BJ (cell line): ENCODE measurements at places on chromosomes 16 and 17. TPM values are rescaled to one million over a fixed set of nuclear protein-coding genes. Genes with fewer than 3 reads are reported as not detected.

GRCh38 chr16:49128740-49129139 is 152.9 kb downstream of the CBLN1 start:
- no peak for DNase-seq

Gene CCL3
- polyA plus RNA-seq: not detected in 2 replicates

Gene ZG16B
- polyA plus RNA-seq: 0.10 TPM in 2 replicates

- DNase-seq: no peak
Observed at GRCh38 chr16:50261707-50262235, 4.6 kb upstream of the ADCY7 start.

- no peak for DNase-seq
Observed at GRCh38 chr16:86248310-86248905, 261.9 kb upstream of the FOXF1 start.

Gene TVP23C
- 5.8 and 10.0 TPM in 2 replicates for polyA plus RNA-seq

DNA sequence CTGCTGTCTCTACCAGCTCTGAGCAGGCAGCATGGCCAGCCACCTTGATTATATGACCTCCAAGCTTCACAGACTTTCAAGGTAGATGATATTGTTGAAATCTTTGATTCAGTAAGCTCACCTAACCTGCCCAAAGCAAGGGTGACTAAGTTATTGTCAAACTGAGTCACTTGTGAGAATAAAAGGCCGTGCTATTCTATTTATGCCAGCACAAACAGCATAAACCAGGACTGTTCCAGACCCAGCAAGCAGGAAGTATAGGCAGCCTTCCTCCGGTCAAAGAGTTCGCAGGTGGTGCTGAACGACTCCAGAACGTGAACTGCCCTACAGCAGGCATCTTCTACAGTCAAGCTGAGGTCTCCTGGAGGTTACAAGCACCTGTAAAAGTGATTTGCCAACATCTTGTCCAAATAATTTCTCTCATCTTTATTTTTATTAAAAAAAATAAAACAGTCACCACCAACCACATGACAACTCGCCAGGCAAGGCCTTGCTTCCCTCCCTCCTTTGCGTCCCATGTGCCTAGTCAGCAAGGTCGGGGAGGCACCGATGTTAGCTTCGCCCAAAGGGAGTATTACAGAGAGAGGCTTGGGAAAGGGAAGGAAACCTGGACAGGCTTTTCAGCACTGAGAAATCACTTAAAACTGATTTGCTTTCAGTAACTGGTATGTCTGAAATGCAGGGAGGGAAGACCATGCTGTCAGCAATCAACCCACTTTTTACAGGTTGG is 10.8 kb downstream of the ARL2BP start:
- no peak for DNase-seq

DNA sequence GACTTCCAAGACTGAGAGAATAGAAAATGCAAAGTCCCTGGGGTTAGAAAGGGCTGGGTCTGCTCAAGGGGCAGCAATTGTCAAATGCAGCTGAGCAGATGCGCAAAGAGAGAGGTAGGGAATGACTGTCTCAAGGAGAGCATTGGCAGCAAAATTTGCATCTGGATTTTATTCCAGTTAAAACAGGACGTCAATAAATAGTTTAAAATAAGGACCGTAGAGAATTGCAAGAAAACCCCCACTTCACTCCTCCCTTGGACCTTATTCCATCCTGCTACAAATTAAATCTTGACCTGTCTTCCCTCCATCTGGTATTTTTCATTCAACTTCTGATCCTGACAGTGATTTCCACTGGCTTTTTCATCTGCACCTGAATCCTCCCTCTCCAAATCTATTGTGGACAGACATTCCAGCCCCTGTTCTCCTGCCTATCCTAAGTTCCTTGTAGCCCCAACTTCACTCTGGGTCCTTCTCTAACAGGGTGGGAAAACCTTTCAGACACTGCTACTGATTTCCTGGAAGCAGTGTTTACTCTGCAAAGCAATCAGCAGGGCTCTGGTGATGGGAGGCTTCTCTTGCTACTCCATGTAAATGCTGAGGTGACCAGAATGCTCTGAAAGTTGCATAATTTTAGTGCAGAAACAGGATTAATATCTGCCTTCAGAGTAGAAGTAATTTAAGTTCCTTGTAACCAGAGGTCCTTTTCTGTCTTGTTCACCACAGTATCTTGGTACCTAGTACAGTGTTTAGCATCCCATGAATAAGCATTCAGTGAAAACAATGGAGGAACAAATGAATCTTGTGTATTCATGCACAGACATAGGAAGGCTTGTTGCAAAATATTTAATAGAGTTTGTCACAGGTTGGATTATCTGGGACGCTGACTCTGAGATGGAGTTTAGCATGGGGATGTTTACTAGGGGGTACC is 79.2 kb downstream of the CDH11 start:
- DNase-seq: no peak

DNA sequence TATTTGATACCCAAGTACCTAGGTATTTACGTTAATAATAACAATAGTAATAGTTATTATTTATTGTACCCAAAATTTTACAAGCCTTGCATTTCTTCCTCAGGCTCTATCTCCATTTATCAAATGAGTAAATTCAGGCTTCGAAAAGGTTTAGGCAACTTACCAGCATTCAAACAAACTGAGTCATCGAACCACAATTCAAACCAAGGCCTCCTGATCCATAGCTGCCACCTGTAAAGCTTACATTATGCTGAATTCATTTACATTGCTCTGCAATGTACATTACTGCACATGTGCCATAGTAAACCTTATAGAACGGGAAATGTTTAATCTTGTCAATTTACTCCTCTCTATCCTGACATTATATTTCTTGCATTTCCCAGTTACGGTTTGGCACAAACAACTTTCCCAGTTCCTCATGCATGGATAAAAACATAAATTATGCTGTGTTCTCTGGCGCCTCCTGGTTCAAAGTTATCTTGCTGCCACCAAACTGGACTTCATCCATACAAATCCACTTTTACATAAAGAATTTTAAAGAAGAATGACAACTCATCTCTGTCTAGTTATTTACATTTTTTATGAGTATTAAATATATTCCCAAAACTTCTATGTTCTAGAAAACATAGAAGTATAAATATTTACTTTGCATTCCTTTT is 360.6 kb upstream of the SOX9 start:
- no peak for DNase-seq

- no peak for DNase-seq
Observed at GRCh38 chr16:58475091-58475619, 24.8 kb upstream of the NDRG4 start.

GRCh38 chr17:39562976-39563375 is 44.7 kb downstream of the NEUROD2 start:
- DNase-seq: no peak

DNA sequence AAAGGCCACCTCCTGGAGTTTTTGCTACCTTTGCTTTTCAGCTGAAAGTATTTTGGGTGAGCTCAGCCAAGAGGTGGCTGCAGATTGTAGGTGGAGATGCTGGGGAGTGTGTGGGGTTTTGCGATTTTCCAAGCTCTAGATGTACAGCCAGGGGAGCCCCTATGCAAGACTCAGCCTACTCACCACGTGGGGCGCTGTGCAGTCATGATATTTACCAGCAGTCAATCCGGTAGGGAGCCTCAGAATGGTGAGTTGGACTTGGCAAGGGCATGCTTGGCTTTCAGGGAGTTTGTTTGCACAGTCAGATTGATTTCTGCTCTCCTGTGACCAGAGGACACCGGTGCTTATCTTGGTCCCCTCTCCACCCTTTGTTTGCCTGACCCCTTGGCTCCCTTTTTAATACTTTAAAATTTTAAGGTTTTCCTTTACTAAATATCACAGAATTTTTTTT is 175.3 kb downstream of the UTP18 start:
- no peak for DNase-seq

Gene CCDC144A
- 0.02 and 0.31 TPM in 2 replicates for polyA plus RNA-seq

DNA sequence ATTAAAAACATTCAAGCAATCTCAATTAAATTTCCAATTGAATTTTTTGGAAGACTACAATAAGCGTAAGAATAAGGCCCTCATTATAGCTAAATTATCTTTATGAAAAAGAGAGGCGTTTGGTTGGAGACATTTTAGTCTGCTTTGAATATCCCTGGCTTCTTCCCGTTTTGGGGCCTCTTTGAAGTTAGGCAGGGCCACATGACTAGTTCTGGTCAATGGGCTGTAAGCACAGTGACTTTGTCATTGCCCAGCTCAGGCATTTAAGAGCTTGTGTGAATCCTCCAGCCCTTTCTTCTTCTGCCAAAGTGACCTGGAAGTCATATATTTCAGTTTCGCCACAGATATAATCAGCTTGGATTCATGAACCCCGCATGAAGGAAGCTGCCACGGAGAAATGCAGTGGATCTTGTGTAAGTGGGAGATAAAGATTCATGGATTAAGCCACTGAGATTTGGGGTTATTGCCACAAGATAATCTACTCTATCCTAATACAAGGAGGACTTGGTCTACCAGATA is 21.7 kb upstream of the UBTF start:
- DNase-seq: no peak

DNA sequence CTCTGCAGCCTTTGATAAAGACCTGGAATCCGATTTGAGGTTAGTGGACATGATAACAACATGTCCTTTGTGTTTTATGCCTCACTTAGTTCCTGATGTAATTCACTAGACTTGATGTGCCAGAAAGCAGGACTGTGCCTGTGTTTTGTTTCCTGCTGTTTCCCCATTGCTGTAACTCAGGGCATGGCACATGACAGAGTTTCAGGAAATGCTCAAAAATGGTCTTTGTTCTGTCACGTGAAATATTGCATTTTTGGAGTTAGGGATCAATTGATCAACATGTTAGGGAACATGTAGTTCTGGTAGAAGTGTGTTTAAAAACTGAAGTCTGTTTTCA is 32.8 kb downstream of the DHX38 start:
- no peak for DNase-seq

DNA sequence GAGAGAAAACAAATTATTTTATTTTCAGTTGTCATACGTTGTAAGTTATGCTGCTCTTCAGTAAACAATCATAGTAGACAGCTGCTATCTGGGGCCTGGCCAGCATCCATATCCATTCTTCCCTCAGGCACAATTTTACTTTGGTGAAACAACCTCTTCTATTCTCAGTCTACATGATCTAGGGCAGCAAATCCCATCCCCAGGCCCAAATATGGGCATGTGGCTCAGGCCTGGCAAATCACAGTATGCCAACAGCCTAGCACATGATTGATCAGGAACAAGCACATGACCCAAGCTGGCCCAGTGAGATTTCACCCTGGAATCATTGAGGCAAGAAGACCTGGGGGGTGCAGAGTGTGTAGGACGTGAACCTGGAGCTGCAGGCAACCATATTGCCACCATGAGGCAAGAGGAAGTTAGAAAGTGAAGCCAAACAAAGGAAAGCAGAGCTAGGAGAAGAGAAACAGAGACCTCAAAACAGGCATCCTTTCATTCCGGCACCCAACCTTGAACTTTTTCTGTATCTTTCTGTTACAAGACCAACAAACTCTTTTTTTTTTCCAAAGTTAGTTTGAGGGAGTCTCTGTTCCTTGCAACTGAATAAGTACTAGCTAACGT is 10.3 kb upstream of the ABCC12 start:
- no peak for DNase-seq

GRCh38 chr17:61833536-61834193 is 29.7 kb downstream of the BRIP1 start:
- DNase-seq: peak; percentile 59

DNA sequence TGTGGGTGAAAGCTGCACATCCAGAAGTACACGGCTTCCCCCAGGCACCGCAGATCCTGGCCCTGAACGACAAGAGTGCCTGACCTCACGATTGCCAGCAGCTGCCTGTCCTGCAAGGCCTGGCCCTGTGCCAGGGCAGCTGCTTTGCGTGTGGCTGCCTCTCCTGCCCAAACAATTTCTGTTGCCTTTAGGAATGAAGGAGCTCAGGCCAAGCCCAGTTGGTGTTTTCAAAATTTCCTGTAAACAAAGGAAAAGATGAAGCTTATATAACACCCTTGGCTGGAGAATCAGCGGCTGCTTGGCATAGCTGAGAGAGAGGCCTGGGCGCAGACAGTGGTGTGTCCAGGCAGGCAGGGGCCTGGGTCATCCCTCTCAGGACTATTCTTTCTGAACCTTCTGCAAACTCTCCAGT is 11.7 kb upstream of the SLC47A2 start:
- DNase-seq: peak; percentile 72

Gene CHST5
- polyA plus RNA-seq: 0.15 TPM in 1 of 2 replicates, not detected in the other

- DNase-seq: no peak
Observed at GRCh38 chr17:50518384-50519023, 10.3 kb downstream of the MYCBPAP start.

Gene AXIN2
- polyA plus RNA-seq: 0.93 and 1.3 TPM in 2 replicates

- DNase-seq: no peak
Observed at GRCh38 chr17:28963055-28963611, 11.8 kb upstream of the PHF12 start.

DNA sequence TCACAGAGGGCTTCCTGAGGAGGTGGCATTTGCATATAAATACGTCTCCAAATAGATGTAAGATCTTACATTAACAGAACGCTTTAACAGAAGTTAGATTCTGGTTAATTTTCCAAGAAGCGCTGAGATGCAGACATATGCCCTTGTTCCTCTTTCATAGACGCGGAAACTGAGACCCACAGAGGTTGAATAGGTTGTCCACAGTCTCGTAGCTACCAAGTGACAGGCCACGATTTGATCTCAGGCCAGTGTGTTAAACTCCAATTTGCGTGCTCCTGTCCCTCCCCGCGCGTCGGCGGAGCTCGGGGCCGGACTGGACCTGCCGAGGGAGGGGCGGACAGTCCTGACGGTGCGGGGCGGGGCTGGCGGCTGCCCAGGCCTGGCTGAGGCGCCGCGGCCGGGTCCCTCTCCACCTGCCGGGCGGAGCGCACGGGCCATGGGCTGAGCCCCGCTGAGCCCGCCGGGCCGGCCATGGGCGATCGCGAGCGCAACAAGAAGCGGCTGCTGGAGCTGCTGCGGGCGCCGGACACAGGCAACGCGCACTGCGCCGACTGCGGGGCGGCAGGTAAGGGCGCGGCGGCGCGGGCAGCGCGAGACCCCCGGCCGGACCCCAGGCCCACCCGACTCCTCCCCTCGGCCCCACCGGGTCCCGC is at the start of gene ADAP2:
ADAP2 (plus strand) TSS at position 402 of the 653 bp plus-strand sequence; CDS start at position 472, 70 bp downstream.
- DNase-seq: no peak
